ENCODE measurements at places on chromosomes 1 and 21.

DNA sequence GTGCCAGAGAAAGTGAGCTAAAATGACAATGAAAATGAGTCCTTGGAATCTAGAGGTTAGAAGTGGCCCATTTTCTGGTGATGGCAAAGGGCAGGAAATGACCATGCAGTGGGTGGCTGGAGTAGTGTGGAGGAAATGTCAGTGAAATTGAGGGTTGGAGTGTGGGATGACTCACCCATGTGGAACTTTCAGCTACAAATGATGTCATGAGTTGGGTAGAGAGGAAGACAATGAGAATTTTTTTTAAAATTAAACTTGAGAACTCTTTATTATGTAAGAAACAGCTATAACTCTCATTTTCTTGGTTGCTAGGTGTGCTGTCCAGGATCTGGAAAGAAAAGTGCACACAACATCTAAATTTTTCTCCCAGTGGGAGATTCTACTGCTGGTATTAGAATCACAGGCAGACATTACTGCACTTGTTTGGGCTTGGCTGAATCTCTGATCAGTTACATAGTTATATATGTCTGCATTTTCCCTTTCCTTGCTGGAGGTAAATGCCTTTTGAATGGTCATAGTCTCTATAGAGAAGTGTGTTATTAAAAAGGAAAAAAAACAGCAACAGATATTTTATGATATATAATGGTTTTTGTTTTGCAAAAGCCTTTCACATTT, 56.8 kb upstream of the GNG12 start:
- DNase-seq: no peak

GRCh38 chr1:86205741-86206140, 49.2 kb upstream of the COL24A1 start:
- no peak for DNase-seq

DNA sequence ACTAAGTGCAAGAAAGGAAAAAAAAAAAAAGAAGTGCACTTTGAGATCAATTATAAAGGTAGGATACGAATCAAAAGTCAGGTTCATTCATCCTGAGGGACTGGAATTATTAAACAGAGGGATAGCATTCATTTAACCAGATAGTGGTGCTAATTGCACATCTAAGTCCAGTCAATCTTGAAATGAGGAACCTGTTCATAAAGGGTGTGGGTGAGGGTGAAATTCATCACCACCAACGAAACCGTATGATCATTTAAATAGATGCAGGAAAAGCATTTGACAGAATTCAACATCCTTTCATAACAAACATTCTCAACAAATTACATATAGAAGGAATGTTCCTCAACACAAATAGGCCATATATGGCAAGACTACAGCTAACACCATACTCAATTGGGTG, 5.6 kb downstream of the CTSS start:
- no peak for DNase-seq

GRCh38 chr21:25462517-25462971, 144.7 kb downstream of the MRPL39 start:
- DNase-seq: no peak

GRCh38 chr1:234958066-234958705, 170.5 kb downstream of the TOMM20 start:
- DNase-seq: no peak

- DNase-seq: no peak
Measured at GRCh38 chr1:155529929-155530328, 32.7 kb downstream of the ASH1L start.

- DNase-seq: no peak
Measured at GRCh38 chr1:24189528-24189927, 2.4 kb upstream of the IFNLR1 start.

GRCh38 chr1:55670331-55671082, 455.3 kb upstream of the USP24 start:
- DNase-seq: no peak

GRCh38 chr1:183821889-183822611, 17.1 kb downstream of the RGL1 start:
- DNase-seq: no peak

GRCh38 chr1:165837838-165838364, 10.5 kb downstream of the UCK2 start:
- DNase-seq: no peak

GRCh38 chr1:27623327-27624212, 11.4 kb downstream of the FGR start:
- no peak for DNase-seq

DNA sequence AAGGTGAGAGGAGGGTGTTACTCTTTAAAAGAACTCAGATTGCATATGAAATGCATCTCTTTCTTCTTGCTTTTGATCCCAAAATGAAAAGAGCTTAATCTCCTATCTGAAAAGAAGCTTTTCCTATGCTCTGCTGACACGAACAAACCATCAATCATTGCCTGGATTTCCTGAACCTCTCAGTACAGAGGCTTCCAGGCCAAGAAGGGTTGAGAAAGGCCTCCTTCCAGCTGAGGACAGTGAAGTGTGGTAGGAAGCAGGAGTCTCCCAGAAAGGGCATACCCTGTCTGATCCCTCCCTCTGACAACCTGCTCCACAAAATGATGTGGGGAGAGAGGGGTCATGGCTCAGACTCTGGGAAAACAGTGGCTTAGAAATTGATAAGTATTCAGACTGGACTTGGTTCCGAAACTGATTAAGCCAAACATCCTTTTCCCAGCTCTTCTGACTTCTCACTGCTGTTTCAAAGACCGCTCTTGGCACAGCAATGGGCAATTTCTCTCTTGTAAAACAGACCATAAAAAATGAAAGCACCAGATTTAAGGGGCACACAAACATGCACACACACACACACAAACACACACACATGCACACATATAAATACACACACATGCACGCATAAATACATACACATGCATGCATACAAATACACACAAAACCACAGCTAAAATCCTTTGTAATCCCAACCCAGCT, 310.3 kb downstream of the SIPA1L2 start:
- DNase-seq: no peak

DNA sequence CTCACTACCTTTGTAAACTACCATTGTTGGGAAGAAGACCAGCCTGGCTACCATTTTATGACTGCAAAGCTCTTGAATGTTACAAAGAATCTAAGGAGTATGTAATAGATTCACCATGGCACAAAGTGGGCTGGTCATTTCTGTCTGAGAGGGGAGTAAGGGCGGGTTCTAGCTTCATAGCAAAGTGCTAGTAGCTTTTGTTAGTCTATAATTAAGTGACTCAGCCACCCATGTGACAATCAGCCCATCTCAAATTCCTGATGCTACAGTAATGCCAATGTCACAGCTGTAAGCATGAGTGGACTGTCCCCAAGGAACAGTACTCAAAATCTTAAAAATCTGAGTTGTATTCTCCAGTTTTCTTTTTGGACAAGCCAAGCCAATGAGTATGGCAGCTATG, 15.4 kb upstream of the OTUD3 start:
- DNase-seq: no peak

- DNase-seq: peak; percentile 34
Measured at GRCh38 chr1:152479792-152480595, 30.6 kb upstream of the LCE5A start.

GRCh38 chr1:33336580-33336979, 15.7 kb upstream of the A3GALT2 start:
- no peak for DNase-seq

DNA sequence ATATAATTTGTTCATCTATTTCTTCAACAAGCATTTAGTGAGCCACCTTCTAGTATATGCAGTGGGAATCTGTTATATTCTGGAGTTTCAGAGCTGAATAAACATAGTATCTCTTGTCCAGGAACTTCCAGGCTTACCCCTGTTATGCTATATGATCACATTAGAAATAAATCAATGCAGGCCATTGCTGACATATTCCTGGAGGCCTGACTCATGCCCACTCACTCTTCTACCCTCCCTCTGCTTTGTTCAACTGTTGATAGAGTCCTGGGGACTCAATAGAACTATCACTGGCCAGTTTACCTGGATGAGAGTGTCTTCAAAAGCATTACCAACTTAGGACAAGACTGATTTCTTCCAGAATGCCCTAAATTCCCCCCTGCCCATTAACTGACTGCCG, 29.3 kb upstream of the SRSF10 start:
- DNase-seq: no peak

DNA sequence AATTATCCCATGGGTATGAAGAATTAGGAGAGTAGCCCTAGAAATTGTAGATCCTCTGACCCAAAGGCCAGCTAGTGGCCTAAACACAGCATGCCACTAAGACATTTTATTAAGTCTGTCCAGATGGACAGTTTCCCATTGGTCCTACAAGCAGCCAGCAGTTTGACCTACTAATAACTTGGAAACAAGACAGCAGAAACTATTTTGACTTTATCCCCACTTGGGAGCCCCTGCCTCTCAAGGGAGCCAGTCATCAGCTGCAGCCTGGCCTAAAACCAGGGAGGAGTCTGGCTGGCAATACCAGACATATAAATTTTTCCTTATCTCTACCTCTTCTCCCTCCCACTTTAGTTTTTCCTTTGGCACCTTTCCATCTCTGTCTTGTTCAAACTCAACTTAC, 222.6 kb upstream of the KCTD3 start:
- no peak for DNase-seq

GRCh38 chr1:67987046-67987799, 63.2 kb downstream of the DIRAS3 start:
- no peak for DNase-seq

- DNase-seq: no peak
Measured at GRCh38 chr1:25831569-25832196, 11.9 kb downstream of the MTFR1L start.

- no peak for DNase-seq
Measured at GRCh38 chr1:157104598-157105293, 5.1 kb upstream of the ETV3L start.

GRCh38 chr1:23344987-23345472, 946 bp upstream of the HNRNPR start:
- DNase-seq: no peak

DNA sequence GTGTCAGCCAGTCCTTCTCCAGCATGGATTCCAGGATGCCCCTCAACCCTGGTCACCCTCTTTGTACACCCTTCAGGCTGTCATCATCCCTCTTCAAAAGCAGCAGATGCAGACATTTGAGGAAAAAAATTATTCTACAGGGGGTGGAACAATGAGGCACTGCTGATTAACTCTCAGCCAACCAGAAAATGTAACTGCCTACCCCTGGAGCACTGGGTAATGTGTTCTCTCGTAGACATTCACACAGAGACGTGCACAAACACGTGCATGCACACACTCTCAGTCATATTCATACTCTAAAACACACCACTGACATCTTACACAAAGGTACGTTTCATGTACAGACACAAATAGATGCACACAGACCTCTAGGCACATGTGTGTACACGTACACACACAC, 175.4 kb downstream of the TRABD2B start:
- DNase-seq: no peak

DNA sequence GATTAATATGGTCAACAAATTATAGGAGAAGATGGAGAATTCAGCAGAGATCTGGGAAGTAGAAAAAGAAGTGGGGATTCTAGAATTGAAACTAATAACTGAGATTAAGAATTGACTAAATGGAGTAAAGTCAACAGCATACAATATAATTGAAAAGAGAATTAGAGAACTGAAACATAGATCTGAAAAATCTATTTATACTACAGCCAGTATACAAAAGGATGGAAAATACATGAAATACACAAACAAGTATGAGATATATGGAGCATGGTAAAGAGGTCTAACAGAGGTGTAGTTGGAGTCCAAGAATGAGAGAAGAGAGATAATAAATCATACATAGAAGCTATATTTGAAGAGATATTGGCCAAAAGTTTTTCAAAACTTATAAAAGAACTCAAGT, 235.2 kb downstream of the FGGY start:
- DNase-seq: no peak

GRCh38 chr1:229027622-229028182, 243.2 kb upstream of the RAB4A start:
- no peak for DNase-seq

GRCh38 chr1:37723072-37723389, 30.7 kb downstream of the CDCA8 start:
- no peak for DNase-seq

DNA sequence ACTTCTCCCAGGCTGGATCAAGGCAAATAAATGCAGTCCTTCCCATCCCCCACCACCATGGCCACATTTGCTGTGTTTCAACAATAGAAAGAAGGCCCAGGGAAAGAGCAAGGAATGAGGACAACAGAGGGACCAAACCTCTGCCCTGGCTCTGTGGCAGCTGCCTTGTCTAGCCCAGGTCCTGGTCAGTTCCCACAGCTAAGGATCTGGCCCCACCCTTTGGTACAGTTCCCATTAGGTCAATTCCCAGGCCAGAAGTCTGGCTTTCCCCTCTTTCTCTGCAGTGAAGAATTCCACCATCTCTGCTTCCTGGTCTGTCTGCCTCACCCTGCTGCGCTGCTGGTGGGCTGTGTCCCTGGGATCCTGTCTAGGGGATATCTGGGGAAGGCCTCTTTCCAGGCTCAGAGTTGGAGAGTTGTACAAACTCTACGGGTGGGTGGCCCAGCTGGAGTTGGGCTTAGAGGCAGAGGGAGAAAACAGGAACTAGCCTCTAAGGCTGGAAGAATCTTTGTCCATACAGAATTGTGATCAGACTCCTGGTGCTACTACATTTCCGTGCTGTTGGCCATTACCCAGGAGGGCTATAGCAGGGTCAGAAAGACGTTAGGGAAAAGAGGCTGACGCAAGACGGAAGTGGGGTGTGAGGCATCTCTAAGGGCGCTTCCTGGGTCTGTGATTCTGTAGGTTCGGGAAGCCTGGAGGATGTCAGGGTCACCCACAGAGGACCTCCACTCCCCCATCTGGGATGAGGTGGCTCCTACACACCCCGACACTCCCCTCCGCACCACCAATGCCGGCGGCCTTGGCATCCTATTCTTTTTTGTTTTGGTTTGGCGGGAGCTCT, 953 bp upstream of the NDUFS2 start:
- DNase-seq: no peak

GRCh38 chr1:210125143-210125542, 107.5 kb upstream of the SERTAD4 start:
- DNase-seq: no peak

DNA sequence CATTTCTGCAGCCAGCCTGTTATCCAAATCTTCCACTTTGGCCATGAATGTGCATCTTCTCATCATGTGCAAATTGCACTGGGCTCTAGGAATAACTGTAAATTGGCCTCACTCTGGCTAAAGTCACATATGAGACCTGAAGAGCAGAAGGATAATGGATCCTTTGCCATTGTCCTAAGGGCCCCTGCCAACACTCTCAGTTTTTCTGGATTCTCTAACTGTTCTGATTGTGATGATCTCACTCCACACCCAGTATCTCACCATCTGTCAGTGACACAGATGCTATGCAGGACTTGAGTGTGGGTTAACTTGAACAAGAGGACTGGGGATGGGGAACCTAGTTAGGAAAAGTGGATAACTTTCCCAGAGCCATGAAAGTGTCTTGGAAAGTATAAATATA, 8.5 kb upstream of the FYB2 start:
- DNase-seq: no peak

- DNase-seq: no peak
Measured at GRCh38 chr1:218813237-218813636, 360.4 kb upstream of the LYPLAL1 start.

- DNase-seq: no peak
Measured at GRCh38 chr1:92466683-92467352, 19.9 kb downstream of the GFI1 start.

DNA sequence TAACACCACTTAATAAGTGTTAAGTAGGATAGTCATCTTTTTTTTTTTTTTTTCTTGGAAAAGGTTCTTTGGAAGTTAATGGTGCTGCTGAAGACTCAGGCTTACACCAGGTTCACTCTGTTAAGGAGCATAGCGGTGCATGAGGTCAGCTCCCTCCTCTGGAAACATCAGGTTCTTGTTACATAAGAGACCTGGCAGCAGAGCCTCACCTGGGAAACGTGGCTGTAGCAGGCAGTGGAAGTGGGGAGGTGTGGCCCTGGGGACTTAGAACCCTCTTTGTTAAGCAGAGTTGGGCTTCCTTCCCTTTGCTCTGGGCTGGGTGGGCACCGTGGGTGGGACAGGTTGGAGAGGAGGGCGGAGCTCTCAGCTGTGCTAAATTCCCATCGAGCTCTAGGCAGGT, 104.1 kb downstream of the CNIH3 start:
- DNase-seq: no peak
